ENCODE measurements at places on chromosomes 7 and 10. TPM values are rescaled to one million over a fixed set of nuclear protein-coding genes. Genes with fewer than 3 reads are reported as not detected.

DNA sequence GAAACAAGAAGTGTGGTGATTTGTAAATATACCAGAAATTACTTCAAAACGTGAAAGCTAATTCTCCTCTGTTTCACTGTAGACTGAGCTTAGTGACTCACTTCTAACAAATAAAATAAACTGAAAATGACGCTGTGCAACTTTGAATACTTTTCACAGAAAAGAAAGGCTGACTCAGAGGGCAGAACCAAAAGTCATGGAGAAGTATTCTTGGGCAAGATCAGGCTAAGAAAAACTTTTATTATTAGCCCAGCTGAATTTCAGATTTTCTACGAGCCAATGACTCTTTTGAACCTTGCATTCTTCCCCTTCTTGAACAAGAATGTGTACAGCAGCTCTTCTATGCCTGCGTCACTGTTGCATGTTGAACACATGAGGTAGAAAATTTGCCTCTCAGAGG, 527.3 kb upstream of the GHITM start:
- DNase-seq, result no peak

- no peak for DNase-seq
Measured at GRCh38 chr7:96794063-96794462, 84.4 kb upstream of the SEM1 start.

GRCh38 chr7:48868916-48869315, 55.4 kb upstream of the CDC14C start:
- no peak for DNase-seq

GRCh38 chr10:6753644-6754043, 173.6 kb upstream of the PRKCQ start:
- no peak for DNase-seq

GRCh38 chr10:90847436-90847835, 10.4 kb downstream of the HTR7 start:
- no peak for DNase-seq

- no peak for DNase-seq
Measured at GRCh38 chr10:36349445-36350078, 707.5 kb upstream of the FZD8 start.

GRCh38 chr7:117006907-117007684, 53.8 kb downstream of the ST7 start:
- DNase-seq, result no peak

The CPED1 gene
- 14.8 TPM for total RNA-seq

- no peak for DNase-seq
Measured at GRCh38 chr10:104427989-104428388, 74.4 kb downstream of the CFAP58 start.

The NET1 gene
- 39.5 TPM for total RNA-seq

The TMEM196 gene
- total RNA-seq, result not detected

DNA sequence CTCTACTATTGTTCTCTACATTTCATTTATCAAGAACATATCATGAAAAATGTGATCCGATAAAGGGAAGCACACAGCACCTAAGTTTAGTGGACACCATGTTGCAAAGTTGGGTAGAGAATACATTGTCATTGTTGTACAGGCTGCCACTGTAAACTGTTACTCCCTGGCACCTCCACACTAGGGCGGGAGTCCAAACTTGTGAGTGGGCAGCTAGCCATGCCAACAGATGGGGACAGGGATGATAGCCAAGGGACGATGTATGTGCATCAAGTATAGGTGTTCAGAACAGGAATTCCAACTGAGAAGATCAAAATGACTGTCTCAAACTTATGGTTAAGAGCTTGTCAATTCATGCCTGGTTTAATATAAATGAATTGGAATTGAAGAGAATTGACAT, 31.1 kb upstream of the COMMD3 start:
- DNase-seq, result no peak

DNA sequence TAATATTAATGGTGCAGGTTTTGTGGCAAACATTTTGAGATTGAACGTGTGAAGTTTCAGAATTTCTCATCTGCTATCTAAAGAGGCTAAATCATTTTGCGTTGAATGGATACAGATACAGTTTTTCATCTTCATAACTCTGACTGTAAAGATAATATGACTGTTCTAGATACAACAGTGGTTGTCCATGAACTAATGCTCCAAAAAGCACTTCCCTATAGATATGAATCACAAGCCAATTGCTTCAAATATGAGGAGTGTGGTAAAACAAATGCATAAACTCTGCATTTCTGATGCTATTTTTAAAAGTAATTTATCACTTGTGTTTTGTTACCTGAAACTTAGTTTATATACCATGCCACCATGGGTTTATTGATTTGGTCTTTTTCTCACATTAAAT, 750.1 kb downstream of the MAGI2 start:
- DNase-seq, result no peak

Data from NCI-H460 (cell line).